Mucosa of descending colon (tissue), 3 donors: ENCODE measurements at places on chromosomes 1 and 21. TPM values are rescaled to one million over a fixed set of nuclear protein-coding genes. Genes with fewer than 3 reads are reported as not detected.

GRCh38 chr1:111542187-111542586 lies 38.8 kb upstream of the ADORA3 start:
- DNase-seq, result no peak

GRCh38 chr1:230268371-230269170 lies 157.6 kb downstream of the PGBD5 start:
- DNase-seq, result peak; percentile 69

DNA sequence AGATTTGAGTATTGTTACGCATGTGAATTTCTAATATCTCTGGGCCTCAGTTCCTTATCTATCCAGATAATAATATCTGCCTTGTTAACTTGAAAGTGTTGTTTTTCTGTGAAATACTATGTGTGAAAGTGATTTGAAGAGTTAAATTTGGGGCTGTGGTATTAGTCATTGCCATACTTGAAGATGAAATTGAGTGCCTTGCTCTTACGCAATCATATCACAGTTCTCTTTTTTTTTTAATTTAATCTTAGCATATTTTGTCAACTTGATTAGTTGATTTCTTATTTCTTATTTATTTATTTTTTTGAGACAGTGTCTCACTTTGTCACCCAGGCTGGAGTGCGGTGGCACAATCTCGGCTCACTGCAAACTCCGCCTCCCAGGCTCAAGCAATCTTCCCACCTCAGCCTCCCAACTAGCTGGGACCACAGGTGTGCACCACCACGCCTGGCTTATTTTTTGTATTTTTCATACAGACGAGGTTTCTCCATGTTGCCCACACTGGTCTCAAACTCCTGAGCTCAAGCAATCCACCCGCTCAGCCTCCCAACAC lies 31.0 kb downstream of the AGO4 start:
- no peak for DNase-seq

DNA sequence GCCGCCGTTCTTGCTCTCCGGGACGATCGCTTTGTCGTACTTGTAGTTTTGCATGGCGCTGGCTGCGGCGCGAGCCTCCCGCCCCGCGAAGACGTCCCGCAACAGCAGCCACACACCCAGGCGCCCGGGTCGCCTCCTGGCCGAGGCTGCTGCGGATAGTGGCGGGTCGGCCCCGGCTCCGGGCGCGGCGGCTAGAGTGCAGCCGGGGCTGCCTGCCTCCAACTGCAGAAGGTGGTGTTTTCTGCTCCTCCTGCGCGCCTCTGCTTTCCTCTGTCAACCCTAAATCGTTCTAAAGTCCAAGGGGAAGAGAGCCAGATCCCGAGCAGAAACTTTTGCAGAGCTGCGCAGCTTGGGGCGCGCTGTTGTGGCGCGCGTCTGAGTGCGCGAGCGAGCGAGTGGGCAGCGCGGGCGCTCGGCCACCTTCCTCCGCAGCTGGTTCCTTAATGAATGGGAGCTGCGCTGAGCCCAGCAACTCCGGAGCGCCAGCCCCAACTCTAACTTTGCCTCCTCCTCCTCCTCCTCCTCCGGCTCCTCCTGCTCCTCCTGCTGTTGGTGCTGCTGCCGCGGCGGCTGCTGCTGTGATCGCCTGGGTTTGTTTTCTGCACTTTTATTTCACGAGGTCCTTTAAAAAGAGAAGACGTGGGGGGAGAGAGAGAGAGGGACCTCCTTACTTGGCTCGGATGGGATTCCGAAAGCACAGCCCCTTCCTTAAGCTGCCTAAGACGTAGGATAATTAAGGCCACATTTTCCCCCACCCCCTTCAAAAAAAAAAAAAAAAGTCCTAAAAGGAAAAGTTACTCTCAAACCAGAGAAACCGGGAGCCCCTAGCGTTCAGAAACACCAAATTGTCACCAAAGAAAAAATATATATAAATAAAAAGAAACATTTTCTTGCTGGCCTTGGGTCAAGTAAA lies at the start of gene PLPP3:
TSS of gene PLPP3 (minus strand) at position 601 of the 913 bp plus-strand sequence. CDS start at position 54, 547 bp downstream.
- peak; percentile 84 for DNase-seq

DNA sequence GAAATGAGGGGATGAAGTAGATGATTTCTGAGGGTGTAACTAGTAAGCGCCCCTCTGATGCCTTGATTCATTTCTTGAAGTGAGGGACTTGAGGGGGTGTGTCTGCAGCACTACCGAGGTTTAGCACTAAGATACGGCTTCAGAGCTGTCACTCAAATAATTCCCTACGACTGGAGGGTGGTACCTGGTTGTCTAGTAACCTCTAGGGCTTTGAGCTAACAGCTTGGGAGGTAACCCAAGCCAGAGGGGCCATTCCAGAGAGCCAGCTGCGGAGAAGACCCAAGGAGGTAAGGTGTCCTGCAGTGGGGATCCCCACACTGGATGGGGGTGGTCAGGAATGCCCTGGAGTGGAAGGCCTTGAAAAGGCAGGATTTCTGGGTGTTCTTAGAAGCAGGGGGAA lies at the start of gene TTC24:
TSS of gene TTC24 (plus strand) at position 252 of the 400 bp plus-strand sequence. CDS start 1,642 bp downstream, outside the sequence.
- no peak for DNase-seq

Gene PDPN
- total RNA-seq, result 1.0 TPM

Gene SYT11
- total RNA-seq, result 3.2 TPM

Gene POLR3GL
- 15.7 TPM for total RNA-seq
